ENCODE measurements at places on chromosomes 7 and 10. TPM values are rescaled to one million over a fixed set of nuclear protein-coding genes. Genes with fewer than 3 reads are reported as not detected.

The DNAJC12 gene
- 11.0 TPM for total RNA-seq

The MINDY4 gene
- 1.3 TPM for total RNA-seq

The ADAM22 gene
- 4.0 TPM for total RNA-seq

The LRRC18 gene
- not detected for total RNA-seq

The TMEM176A gene
- total RNA-seq: not detected

The ITPRID1 gene
- total RNA-seq: not detected

Measured in activated T-helper 2 cell treated with anti-CD3 and anti-CD28 coated beads, Interferon-gamma antibody, Interleukin-2, Interleukin-4, amounts not matched to agents 10 μg/mL and 5 μg/mL and 100 μg/mL, durations not matched to agents 14 hours and 24 hours and 36 hours (primary cell).